Kidney epithelial cell (primary cell): ENCODE measurements at places on chromosomes 16 and 17. TPM values are rescaled to one million over a fixed set of nuclear protein-coding genes. Genes with fewer than 3 reads are reported as not detected.

CA7 gene
- total RNA-seq: not detected in 2 replicates

MYCBPAP gene
- 0.14 and 0.50 TPM in 2 replicates for total RNA-seq

SLC16A6 gene
- total RNA-seq: 0.38 and 1.3 TPM in 2 replicates

SLC6A4 gene
- total RNA-seq: under 0.01 TPM in 1 of 2 replicates, not detected in the other

CHMP6 gene
- 26.6 and 36.6 TPM in 2 replicates for total RNA-seq

ZP2 gene
- total RNA-seq: not detected in 2 replicates

KRT27 gene
- not detected in 2 replicates for total RNA-seq

SREBF1 gene
- total RNA-seq: 83.0 and 88.2 TPM in 2 replicates

PYY gene
- total RNA-seq: 0.48 TPM in 1 of 2 replicates, not detected in the other

CORO6 gene
- 2.2 and 2.7 TPM in 2 replicates for total RNA-seq

ADAT1 gene
- total RNA-seq: 54.6 and 60.5 TPM in 2 replicates

CLDN6 gene
- 319 and 359 TPM in 2 replicates for total RNA-seq

- DNase-seq: no peak
Measured at GRCh38 chr16:75252049-75252864, 833 bp upstream of the BCAR1 start.

DNA sequence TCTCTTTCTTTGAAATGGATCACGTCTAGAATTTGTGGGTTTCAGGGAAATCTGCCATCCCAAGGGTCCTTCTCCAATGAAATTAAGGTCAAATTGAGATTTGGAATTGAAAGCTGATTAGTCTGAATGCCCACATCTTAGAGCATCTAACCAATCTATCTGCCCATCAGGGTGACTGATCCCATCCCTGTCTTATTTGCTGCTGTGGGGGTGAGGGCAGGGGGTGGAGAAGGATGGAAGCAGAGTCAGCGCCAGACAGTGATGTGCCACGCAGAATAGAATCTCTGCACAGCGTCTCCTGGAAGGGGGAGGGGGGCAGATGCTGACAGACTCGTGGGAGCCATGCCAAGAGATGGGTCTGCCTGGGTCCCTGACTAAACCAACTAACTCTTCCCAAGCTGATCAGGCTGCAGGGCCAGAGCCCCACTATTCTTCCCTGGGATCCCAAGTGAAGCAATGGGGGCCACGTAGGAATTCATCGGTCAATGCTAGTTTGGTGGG, 32.1 kb downstream of the CDK5RAP3 start:
- DNase-seq: no peak

DNA sequence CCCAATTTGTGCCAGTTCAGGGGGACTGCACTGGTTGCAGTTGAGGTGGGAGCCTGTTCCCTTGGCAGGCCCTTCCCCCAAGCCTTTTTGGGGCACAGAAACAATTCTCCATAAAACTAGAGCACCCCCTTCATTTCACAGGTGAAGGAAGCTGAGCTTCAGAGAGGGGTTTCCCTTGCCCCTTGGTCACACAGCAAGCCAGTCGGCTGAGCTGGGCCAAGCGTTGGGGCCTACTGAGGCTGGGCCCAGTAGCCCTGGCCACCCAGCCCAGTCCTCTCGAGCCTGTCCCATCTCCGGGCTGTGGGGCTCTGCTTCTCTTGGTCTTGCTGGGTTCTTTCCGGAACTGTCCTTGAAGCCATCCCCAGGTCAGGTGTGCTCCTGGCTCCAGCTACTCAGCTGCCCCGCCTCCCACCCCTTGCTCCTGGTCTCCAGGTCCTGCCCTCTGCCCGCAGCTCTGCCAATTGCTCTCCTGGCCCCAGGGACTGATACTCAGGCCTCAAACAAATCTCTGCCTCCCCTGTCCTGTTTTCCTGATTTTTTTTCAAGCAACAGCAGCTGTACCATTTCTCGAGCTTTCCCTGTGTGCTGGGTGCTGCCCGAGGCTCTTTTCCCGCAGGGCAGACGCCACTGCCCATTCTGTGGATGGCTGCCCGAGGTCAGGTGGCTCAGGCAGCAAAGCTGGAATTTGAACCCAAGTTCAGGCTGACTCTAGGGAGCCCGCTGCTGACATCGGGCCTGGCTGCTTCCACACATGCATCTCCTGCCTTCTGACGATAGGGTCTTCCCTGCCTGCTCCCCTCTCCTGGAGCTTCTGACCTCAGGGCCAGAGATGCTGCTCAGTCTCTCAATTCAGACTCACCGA, 87.4 kb upstream of the NKD1 start:
- DNase-seq: no peak

DNA sequence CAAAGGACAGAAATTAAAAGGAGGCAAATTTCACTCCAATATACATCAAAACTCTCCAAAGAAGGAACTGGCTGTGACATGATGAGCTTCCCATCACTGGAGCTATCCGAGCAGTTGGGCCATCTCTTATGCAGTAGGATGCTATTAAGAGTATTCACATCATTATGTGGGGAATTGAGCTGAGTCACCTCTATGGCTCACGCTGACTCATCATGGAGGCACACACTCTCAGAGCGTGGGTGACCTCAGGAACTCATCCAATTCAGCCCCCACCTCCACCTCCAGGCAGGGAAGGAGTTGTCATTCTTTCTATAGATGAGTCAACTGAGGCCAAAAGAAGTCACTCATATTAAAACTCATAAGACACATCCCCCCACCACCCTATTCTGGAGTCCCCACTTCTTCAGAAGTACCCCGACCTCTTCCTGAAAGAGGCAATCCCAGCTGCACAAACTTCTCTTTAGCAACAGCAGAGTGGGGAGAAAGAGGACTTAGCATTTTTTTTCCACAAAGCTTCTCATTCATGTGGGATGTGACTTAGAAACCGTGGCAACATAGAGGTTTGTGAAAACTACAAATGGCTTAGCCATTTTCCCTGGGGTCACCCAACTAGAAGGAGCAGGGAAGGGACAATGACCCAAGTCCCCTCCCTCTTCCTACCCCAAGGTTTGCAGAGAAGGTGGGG, 32.5 kb downstream of the ABCC12 start:
- DNase-seq: peak; percentile 98

DNA sequence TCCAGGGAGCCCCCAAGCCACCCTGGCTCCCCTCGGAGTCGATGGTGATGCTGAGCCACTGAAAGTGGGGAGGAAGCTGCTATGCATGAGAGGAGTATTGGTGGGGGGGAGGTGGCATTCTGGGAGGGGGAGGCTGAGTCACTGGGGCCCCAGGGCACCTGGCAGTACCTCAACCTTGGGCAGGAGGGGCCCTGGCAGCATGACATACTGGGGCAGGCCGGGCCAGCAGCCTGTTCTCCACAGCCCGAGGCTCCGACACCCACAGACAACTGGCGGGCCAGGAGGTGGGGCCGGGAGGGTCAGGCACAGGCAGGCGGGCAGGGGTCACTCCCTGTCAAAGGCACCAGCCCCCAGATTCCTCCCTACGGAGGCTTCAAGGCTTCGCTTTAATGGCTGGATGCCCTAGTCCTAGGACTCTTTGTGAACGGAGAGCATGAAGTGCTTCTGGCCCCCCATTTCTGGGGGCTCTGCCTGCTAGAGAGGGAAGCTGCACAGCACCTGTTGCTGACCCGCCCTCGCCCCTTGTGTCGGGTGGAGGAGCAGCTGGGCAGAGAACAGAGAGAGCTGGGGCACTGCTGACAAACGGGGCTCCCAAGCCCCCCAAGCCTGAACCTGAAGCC, 928 bp downstream of the CASKIN2 start:
- DNase-seq: peak; percentile 26

DNA sequence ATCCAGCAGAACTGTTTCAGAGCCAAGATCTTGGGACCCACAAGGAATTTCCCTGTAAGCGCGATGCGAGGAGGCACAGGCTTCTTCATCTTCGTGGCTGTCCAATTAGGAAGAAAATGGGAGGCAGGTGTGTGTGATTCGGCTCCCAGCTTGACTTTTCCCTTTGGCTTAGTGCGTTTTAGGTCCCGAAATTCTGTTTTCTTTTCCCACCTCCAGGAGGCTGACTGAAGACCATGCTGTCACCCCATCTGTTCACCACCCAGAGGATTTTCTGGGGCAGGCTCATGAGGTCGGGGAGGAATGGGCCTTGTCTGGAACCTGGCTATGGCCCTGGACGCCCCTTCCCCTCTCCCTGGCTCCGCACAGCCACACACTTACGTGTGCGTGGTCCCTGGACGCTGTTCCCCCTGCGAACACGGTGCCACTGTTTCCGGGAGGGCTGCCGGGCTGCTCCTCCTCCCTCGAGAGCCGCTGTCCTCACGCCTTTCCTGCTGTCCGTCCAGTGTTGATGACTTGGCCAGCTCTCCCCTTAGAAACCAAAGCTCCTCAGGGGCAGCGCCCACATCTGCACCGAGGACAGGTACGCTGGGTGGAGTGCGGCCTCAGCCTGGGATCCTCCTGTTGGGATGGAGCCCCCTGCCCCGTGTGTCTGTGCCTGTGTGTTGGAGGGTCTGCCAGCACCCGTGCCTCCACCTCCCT, 2.7 kb upstream of the PABPN1L start:
- DNase-seq: no peak

DNA sequence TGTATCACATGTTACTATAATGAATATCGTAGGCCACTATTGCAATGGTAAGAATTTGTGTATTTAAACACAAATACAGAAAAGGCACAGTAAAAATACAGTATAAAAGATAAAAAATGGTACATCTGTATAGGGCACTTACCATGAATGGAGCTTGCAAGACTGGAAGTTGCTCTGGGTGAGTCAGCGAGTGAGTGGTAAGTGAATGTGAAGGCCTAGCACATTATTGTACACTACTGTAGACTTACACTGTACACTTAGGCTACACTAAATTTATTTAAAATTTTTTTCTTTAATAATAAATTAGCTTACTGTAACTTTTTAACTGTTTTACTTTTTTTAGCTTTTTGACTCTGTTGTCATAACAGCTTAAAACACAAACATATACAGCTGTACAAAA, 42.5 kb downstream of the AKAP10 start:
- DNase-seq: no peak

- DNase-seq: no peak
Measured at GRCh38 chr16:83732536-83732935, 75.2 kb upstream of the HSBP1 start.

DNA sequence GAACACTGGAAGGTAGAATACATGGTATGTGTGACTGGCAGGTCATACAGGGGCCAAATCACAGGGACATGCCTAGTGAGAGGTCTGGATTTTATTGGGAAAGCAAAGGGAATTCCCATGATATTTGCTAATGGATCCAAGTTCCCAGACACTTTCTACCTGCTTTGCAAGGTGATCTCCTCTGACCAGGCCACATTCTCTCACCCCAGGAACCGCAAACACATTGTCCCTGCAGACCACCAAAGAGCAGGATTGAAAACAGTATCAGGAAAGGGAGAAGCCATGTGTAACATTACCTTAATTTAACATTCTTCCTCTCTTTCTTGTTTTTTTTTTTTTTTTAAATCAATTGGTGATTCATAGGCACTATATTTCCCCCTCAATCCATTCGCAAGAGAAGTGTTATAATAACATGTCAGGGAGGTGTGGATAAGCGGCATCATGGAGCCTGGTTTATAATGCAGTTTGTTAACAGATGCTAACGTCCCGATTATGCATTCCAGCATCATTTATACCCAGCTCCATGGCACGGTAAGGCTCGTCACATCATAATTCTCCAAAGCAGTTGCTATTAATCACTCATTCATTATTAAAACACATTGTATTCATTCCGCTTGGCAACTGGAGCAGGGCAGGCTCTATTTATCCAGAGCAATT, 155.1 kb upstream of the CCL2 start:
- DNase-seq: no peak

GRCh38 chr17:6639586-6640535, 650 bp downstream of the KIAA0753 start:
- no peak for DNase-seq

GRCh38 chr16:55328611-55329569, 4.9 kb downstream of the IRX6 start:
- no peak for DNase-seq

DNA sequence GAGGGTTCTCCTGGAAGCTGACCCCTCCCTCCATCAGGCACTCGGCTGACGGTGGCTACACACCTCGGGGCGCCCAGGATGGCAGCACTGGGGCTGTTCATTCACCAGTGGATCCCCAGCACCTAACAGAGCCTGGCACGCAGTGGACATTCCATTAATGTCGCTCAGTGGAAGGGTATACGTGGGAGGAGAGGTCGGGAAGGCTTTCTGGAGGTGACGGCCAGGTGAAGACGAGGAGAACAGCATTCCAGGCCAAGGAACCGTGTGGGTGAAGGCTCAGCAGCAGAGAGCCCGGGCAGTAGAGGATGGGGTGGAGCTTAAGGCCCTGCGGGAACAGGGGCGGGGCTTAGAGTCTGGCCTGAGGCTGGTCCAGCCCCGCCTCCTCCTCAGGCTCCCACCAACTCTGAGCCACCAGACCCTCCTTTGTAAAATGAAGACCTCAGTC, 2.5 kb upstream of the HS3ST6 start:
- no peak for DNase-seq

DNA sequence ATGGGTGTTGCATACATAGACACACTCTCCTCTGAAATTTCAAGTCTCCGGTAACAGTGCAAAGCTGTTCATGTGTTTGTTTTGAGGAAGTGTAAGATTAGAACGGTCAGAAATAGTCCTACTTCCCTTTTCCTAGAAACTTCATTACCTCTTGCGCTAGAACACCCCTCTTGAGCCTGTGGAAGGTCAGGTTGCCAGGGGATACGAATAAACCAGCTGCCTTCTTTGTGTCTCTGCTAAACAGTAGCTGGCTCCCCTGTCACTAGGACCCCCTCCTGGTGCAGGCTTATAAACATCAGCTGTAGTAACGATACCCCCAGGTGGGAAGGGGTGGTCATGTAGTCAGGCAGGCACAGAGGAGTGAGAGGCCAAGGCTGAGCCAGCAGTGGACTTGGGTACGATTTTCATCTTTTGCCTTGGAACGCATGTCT, 113.4 kb upstream of the RCVRN start:
- no peak for DNase-seq

GRCh38 chr17:64214950-64215349, 48.1 kb downstream of the TEX2 start:
- no peak for DNase-seq

GRCh38 chr17:34781071-34781470, 180.2 kb downstream of the CCT6B start:
- no peak for DNase-seq

GRCh38 chr16:14211856-14212543, 140.9 kb downstream of the MRTFB start:
- DNase-seq: no peak

DNA sequence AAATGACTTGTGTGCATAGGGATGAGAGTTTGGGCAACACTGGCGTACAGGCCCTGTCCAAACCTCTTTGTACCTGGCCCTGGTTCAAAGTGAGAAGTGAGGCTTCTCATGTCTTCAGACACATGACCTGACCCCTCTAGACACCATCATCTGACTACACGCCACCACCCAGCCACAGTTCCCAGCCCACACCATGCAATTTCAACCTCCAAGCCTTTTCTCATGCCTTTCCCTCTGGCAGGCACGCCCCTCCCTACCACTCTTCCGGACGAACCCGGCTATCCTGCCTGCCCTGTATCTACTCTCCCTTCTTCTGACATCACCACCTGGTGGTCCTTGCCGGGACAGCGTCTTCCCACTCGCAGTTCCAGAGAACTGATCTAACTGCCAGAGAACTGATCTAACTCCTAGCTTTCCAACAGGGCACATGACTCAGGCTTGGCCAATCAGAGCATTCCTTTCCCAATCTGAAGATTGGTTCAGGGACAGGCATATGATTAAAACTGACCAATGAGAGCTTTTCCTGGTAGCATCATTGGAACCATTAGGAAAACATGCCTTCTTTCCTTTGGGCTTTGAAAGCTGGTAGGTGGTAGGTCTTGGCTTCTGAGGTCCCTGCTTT, 27.1 kb upstream of the IL21R start:
- DNase-seq: peak; percentile 34
